ENCODE measurements at places on chromosomes 2 and 18.
A peak's percentile ranks its signal among the peaks of the same experiment; 100 is the strongest.

DNA sequence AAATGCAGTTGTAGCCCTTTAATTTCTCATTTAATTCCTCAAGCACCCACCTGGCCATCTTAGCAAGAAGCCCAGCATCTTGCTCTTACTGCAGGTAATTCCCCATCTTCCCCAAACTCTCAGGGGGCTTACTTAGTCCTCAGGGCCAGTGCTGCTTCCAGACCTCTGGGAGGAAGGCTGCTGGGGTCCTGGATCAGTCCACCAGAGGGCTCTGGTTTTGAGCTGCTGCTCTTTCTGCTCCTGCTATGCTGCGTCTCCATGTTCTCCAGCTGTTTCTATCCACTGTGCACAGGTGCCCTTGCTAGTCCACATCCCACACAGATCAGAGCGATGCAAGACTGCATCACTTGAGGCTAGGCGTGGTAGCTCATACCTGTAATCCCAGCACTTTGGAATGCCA, 34.5 kb upstream of the TMEM87B start:
- DNase-seq, result no peak

GRCh38 chr2:102112692-102113665, 29.6 kb upstream of the IL1R1 start:
- DNase-seq, result no peak

DNA sequence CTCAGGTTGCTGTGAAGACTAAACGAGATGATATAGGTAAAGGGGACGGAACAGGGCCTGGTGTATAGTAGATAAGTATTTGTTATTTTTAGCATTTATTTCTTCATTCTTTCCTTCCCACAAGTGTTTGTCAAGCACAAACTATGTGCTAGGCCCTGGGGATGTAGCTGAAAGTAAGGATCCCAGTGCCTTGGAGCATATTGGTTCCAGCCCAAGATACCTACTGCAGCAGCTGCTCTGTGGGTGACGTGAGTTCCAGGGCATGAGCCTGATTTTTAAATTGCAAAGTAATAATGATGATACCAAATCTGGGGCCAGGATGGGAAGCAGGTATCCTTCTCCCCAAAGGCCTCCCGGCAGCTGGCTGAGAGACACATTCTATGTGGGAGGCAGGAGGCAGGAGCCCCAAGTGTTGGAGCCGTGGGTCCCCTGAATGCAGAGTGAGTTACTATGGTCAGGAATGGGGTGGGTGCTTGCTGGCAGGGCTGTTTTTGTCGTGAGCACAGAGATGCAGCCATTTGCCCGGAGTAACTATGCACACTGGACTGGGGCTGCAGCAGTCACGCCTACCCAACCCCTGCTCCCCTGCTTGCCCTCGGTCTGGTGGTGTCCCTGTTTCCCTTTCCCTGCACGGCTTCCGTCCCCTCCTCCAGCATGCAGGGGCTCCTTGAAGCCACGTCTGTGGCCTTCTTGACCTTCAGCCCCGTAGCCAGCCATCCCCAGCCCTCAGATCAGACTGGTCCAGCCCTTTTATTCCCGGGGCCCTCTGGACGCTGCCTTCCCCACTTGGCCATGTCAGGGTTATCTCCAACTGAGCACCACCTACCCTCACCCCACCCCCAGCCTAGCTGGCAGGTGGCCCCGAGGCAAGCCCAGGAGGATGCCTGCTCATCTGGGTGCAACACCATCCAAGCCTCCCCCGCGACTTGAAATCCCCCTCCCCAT, 52.4 kb downstream of the INHBB start:
- peak; percentile 32 for DNase-seq

DNA sequence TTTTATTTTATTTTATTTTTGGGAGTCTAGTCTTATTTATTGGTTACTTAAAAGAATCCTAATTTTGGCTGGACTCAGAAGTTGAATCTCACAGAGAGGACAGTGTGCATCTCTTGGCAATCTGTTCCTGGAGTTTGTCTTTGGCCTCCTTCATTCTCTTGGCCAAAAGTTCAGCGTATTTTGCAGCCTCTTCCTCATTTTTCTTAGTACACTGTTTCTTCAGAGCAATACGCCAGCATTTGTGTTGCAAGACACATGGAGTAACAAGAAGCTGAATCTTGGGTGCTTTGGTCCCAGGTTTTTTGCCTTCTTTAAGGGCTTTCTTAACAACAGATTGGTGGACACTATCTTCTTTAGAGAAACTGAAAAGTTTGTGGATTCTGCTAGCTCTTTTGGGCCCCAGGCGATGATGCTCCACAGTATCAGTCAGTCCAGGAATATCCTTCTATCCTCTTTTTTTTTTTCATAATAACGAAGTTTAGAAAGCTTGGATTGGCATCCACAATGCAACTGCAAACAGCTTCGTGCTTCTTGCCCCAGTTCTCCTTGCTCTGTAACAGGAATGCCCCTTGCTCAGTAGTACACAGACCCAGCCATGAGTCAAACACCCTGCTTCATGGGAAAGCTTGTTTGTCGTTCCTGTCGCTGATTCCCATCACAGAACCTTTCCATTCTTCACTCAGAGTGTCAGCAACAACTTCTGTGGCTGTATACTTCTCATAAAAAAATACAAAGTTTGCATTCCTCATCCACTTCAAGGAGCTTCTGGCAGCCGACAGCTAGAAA, 34.8 kb upstream of the RFX8 start:
- DNase-seq, result no peak
